Mucosa of gallbladder (tissue), 1 donor: ENCODE measurements at places on chromosomes 5 and 9. TPM values are rescaled to one million over a fixed set of nuclear protein-coding genes. Genes with fewer than 3 reads are reported as not detected.

- no peak for DNase-seq
These were observed 10.5 kb upstream of the OLFM1 start for GRCh38 chr9:135076876-135077430.

DNA sequence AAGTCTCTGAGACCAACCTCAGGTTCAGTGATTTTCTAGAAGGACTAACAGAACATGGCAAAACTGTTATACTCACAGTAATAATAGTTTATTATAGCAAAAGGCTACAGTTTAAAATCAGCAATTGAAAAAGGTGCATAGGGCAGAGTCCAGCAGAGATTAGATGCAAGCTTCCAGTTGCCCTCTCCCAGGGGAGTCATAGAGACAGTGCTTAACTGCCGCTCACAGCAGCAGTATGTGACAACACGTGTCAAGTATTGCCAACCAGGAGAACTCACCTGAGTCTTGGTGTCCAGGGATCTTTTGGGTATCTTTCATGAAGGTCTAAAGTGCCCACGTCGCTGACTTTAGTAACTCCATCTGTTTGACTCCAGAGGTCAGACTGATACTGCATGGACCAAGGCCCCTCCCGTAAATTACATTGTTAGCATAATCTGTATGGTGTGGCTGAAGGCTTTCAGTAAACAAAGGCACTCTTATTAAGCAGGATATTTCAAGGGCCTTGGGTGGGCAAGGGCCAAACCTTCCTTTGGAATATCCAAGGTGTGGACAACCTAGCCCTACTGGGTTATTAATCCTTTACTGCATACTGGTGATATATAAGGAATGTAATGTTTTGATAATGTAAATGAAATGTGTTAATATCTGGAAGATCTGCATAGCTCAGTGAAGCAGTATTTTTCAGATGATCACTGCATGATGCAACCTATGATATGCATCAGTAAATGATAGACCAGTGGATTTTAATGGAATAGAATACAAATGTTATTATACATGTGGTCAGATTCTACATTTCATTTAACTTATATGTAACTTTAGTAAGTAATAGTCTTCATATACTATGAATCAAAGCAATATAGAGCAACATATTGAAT, 44.0 kb downstream of the RASA1 start:
- no peak for DNase-seq

GRCh38 chr9:1300941-1301340, 250.8 kb downstream of the DMRT2 start:
- DNase-seq, result no peak

GRCh38 chr5:124650147-124650561, 96.3 kb downstream of the ZNF608 start:
- no peak for DNase-seq

DNA sequence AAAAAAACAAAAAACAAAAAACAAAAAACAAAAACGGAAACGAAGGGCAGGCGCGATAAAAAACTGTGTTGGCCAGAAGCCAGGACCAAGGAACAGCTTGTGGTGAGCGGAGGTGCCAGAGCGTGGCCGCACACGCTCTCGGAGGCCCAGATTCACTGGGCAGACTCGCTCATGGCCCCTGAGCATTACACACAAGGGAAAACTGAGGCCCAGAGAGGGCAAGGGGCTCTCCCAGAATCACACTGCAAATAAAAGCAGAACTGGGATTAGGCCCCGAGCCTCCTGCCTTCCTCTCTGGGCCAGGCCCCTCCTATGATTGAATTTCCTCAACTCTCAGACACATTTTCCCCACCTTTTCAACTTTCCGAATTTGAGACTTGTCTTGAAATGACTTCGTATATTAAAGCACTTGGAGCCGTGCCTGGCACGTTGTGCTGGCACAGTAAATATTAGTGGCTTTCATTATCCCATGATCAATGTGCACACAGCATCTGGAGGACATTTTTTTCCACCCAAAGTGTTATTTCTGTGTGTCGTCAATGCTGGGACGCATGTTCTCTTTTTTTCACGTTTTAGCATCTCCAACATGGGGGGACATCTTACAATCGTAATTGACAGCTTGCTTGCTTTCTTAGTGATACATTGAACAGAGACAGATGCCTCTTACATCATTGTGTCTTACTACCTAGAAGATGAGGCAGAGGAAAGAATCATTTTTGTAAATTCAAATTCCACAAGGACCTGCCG, 7.4 kb downstream of the FIBCD1 start:
- no peak for DNase-seq

- no peak for DNase-seq
These were observed 77.9 kb upstream of the PIK3R1 start for GRCh38 chr5:68137511-68138140.

- no peak for DNase-seq
These were observed 66.0 kb upstream of the GNA14 start for GRCh38 chr9:77714077-77714549.

SLC1A3 gene
- 26.2 TPM for total RNA-seq

MRPL36 gene
- total RNA-seq, result 33.7 TPM

SH3TC2 gene
- total RNA-seq, result 2.7 TPM

GPRIN1 gene
- total RNA-seq, result 1.1 TPM

ADAMTSL1 gene
- total RNA-seq, result 1.8 TPM

CAAP1 gene
- 19.8 TPM for total RNA-seq

NR4A3 gene
- 7.5 TPM for total RNA-seq

EGR1 gene
- 98.5 TPM for total RNA-seq

SLC22A4 gene
- total RNA-seq, result 0.37 TPM
